Esophagus squamous epithelium (tissue), 5 donors: ENCODE measurements at places on chromosomes 2 and 18.

GRCh38 chr2:129491308-129491707 is 488.2 kb upstream of the RAB6C start:
- DNase-seq, result no peak

GRCh38 chr2:238987352-238987981 is 139.6 kb downstream of the TWIST2 start:
- DNase-seq, result no peak

- no peak for DNase-seq
Measured at GRCh38 chr2:16441431-16441830, 224.2 kb downstream of the CYRIA start.

GRCh38 chr18:62118328-62118727 is 68.5 kb downstream of the PIGN start:
- DNase-seq, result no peak

DNA sequence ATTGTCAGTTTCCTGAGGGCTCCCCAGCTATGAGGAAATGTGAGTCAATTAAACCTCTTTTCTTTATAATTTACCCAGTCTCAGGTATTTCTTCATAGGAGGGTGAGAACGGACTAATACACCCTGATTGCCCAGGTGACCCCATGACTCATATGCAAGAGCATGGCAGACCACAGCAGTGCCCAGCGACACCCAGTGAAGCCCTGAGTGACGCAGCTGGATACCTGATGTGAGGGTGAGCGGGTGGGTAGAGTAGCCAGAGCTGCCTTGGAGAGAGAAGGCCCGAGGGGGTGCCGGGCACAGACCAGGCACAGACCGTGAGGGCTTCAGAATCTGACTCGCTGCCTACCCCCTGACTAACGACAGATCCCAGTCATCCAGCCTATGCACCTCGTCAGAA is 15.4 kb downstream of the ALPG start:
- no peak for DNase-seq

- no peak for DNase-seq
Measured at GRCh38 chr18:6835345-6835744, 105.8 kb downstream of the ARHGAP28 start.

DNA sequence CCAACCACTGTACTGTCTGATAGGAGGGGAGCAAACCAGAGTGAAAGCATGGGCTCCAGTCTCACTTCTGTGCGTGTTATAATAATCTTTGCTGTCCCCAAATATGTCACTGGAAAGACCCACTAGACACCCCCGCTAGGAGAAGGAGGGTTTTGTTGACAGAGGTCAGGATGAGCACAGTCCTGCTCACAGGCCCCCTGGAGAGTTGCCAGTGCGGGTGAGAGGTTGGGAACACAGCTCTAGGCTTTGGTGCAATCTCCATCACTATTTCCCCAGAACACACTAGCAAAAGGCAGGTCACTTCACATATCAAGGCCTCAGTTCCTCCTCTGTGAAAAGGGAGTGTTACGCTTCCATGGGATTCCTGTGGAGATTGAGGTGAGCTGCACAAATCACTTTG is 9.7 kb downstream of the XDH start:
- DNase-seq, result no peak

DNA sequence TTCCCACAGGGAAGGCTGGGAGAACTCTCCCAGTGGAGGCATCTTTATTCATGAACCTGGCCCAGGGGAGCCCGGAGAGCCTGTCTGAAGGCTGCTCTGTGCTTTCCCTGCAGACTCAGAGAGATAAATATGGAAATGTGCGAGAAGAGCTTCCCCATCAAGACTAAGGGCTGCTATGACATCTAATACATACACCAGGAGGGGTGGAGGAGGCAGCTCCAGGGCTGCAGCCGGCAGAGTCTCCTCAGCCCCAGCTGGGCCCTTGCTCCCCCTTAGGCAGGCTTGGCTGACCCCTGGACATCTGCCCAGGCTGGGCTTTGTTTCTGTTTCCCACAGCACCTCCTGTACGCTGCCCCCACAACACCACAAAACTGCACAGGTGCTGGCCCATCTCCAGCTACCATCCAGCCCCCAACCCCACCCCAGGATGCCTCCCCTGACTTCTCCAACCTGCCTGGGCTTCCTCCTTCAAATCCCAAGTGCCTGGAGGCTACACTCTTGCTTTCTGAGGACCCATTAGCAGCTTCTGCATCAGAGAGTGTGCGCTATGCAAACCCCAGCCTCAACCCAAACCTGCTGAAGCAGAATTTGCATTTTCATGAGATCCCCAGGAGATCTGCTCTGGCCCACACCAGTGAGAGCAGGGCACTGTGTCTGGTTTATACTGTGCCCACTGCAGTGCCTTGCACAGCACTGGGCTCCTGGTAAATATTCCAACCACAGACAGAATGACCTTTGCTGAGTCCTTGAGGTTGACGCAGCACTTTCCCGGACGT is 96.8 kb downstream of the VSNL1 start:
- DNase-seq, result no peak

GRCh38 chr2:143176606-143177005 is 47.4 kb downstream of the ARHGAP15 start:
- DNase-seq, result no peak

DNA sequence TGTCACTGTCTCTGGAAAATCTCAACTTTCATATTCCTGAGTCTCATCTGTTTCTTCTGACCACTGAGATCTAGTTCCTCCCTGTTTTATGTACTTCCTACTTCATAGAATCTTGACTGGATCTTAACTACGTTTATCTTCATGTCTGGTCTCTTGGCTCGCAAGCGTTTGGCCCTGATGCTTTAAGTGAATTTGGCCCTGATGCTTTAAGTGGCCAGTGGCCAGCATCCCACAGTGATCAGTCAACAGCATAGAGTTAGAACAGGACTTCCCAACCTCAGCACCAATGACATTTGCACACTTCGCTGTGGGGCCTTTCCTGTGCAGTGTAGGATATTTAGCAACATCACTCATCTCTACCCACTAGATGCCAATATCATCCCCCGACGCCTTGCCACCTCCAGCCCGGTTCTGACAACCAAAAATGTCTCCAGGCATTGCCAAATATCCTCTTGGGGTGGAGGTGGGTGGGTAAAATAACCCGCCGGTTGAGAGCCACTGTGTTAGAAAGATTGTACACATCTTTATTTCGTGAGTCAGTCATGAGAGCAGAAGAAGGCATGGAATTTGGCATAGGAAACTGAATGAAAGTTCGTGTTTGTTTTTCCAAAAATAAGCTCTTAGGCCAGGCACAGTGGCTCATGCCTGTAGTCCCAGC is 12.2 kb downstream of the TM4SF20 start:
- no peak for DNase-seq

DNA sequence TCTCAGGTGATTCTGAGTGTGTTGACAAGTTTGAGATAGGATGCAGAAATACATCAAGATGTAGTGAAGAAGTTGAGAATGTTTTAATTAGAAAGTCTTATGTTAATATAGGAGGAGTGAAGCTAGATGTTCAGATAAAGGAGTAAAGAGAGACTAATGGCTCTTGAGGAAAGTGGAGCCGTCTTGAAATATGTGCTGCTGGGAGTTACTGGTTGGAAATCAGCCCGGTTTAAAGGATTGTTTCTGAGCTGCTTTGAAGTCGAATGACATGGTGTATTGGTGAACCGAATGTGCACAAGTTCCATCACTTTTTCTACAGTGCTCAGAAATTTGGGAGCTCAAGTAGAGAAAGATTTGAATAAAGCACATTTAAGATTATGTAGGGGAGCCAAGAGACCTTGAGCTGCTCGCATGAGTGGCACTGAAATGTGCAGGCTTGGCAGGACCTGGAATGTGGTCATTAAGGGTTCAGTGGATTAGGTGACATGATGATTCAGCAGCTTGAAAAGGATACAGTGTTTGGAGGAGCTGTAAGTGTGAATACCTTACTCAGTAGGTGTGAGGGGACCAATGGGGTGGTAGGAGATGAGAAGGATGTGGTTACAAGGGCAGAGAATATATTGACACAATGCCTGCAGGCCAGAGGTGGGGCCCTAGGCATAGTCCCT is 68.6 kb downstream of the CAB39 start:
- no peak for DNase-seq

GRCh38 chr18:70004696-70005095 is 57.0 kb upstream of the CD226 start:
- no peak for DNase-seq

DNA sequence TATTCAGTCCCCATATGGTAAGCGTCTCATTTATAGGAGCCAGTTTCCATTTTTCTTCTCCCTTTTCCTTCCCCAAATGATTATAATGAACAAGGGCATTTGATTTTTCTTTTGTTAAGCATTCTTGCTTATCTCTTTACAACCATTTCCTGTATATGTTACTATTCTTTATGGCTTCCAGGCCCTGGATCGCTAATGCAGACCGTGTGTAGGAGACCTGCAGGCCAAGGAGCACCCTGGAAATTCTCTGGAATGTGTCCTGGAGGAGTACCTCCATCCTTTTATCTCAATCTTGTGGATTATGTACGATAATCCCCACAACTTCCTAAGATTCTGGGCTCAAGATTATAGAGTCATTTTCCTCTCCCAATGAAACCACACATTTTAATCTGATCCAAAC is 439.6 kb upstream of the MMADHC start:
- DNase-seq, result no peak

GRCh38 chr2:197599285-197599965 is 76.0 kb downstream of the RFTN2 start:
- DNase-seq, result no peak

GRCh38 chr2:170500104-170500503 is 215.0 kb upstream of the SP5 start:
- DNase-seq, result no peak

DNA sequence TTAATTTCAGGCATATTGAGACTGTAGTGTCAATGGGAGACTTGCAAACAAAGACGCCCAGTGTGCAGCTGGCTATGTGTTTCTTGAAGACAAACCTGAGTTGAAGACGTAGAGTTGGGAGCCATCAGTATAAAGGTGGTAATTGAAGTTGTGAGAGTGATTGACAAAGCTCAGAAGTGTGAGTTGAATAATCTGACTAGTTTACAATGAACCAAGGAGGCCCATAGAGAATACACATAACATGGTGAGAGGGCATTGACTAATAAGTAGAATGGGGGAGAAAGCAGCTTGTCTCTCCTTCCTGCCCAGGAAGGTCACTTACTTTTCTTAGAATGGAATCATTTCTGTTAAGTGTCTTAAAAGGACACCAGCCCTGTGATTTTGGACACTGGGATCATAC is 14.1 kb downstream of the SP110 start:
- DNase-seq, result no peak

- no peak for DNase-seq
Measured at GRCh38 chr2:134985061-134985460, 62.2 kb downstream of the MAP3K19 start.

- DNase-seq, result no peak
Measured at GRCh38 chr2:15412779-15413178, 148.4 kb downstream of the NBAS start.

DNA sequence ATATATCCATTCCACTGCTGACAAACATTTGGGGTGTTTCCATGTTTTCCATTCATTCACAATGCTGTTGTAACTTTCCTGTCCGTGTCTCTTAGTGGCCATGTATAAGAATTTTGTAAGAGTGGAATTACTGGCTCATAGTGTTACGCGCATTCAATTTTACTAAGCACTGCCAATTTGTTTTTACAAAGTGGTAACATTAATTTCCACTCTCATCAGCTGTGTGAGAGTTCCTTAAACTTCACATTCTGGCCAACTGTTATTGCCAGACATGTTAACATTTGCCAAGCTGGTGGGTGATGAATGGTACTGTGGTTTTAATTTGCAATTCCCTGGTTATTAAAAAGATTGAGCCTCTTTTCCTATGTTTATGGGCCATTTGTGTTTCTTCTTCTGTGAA is 134.2 kb downstream of the DTNB start:
- no peak for DNase-seq

GRCh38 chr2:46876741-46877384 is 38.7 kb downstream of the MCFD2 start:
- no peak for DNase-seq

- DNase-seq, result no peak
Measured at GRCh38 chr18:45449418-45450227, 165.7 kb upstream of the SLC14A2 start.

DNA sequence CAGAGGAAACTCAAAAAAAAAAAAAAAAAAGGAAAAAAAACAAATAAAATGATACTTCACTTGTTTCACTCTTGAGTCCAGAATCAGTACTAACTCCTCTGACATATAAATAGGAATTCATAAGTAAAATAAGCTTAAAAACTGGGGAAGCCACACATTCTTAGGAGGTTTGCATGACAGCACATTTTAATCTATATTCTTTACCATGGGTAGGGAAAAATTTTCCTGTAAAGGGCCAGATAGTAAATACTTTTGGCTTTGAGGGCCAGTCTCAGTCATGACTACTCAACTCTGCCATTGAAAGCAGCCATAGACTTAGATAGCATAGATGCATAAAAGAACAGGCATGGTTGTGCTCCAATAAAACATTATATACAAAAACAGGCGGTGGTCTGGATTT is 145.2 kb downstream of the BCL11A start:
- DNase-seq, result no peak

- no peak for DNase-seq
Measured at GRCh38 chr2:207087046-207087902, 78.5 kb downstream of the KLF7 start.

- no peak for DNase-seq
Measured at GRCh38 chr18:47512726-47513435, 261.4 kb upstream of the SKOR2 start.

DNA sequence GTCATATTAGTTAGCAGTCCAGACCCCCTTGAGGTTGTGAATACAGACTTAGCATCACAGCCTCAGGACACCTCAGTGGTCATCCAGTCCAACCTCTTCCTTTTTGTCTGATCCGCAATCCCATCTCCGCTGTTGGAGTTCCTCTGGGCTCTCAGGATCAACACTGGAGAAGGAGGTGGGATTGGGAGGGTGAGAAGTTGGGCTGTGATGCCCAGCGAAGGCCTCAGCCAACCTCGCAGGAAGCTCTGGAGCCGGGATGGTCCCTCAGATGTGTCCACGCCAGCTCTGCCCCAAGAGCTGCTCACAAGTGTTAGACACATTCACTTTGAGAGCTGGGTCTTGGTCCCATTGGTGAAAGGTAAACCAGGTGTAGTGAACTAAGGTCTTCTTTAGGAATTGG is 74.9 kb upstream of the AFF3 start:
- no peak for DNase-seq

- no peak for DNase-seq
Measured at GRCh38 chr2:241425368-241425767, 69.3 kb downstream of the FARP2 start.

DNA sequence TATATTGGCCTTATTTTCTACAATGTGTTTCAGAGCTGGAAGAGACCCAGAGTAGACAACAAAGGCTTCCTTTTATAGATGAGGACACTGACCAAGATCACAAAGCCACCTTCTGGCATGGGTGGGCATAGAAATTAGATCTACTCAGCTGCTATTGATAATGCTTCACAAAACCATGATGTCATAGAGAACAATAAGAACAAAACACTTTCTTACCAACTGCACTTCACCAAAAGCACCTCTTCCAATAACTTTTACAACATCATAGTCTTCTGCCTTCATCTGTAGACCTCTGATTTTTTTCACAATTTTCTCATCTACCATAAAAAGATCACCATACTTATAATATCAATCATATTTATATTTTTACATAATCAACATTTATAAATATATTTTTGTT is 58.1 kb downstream of the ROCK2 start:
- DNase-seq, result no peak
